ENCODE measurements at places on chromosomes 2 and 18.

- no peak for DNase-seq
These were observed 187.0 kb upstream of the CYRIA start for GRCh38 chr2:16852651-16853050.

GRCh38 chr2:169900686-169901085, 73.4 kb downstream of the UBR3 start:
- no peak for DNase-seq

- DNase-seq = no peak
These were observed 48.3 kb upstream of the MYL1 start for GRCh38 chr2:210363261-210363660.

DNA sequence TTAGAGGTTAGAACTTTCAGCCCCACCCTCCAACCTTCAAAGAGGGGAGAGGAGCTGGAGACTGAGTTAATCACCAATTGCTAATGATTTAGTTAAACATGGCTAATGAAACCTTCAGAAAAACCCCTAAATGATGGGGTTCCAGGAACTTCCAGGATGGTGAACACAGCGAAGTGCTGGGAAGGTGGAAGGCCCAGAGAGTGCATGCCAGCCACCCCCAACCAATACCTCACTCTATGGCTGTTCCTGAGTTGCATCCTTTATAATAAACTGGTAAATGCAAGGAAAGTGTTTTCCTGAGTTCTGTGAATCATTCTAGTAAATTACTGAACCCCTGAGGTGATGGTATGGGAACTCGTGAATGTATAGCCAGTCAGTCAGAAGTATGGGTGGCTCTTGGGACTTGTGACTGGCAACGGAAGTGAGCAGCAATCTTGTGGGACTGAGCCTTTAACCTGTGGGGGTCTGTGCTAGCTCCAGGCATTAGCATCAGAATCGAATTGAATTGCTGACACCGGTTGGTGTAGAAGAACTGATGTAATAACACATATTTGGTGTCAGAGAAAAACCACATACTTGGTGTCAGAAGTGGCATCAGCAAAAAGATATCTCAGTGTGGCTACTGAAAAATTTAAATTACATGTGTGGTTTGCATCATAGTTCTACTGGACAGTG, 37.4 kb downstream of the NPHP1 start:
- no peak for DNase-seq

DNA sequence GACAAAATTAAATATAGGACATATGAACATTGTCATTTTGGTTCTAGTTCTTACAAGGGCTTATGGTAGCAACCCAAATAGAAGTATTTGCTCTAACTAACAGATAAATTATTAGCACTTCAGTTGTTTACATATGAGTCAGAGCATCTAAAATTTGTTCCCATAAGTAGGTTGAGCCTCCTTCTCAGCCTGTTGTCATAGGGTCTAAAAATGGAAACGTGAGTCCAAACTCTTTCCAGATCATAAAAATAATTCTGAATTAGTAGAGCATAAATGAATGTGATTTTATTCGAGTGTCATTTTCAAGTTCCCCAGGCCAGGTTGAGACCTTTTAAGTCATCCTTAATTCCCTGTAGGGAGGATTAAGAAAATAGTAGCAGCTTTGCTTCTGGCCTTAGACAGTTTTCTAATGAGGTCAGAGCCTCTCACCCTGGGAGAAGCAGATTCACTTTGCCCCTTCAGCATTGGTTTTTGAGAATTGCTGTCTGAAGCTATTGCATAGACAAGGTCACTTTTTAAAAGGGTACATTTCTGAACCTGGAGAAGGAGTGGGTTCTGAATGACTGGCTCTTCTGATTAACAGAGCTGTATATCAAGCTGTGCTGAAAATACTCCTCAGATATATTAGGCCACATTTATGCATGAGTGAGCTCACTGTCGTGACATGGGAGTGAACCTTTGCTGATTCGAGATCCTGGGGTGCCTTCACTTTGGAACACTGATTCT, 164.3 kb downstream of the NEDD4L start:
- no peak for DNase-seq

DNA sequence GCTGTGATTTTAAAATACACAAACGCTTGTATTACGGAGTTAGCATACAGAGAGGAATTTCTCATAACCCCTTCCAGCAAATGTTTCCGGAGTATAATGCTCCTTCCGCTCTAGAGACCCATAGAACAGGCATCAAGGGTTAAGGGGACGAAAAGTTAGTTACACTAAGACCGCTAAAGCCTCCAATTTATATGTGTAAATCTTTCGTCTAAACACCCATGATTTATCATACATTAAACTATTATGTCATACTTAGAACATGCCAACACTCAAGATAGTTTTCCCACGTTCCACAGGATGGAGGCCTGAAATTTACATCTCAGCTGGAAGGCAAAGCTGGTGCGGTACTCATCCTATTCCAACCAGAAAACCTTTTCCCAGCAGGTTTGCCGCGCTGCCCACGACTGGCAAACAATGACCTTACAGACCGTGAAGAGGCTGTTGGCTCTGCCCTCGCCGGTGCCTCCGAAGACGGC, 650 bp downstream of the ORMDL1 start:
- DNase-seq = no peak

DNA sequence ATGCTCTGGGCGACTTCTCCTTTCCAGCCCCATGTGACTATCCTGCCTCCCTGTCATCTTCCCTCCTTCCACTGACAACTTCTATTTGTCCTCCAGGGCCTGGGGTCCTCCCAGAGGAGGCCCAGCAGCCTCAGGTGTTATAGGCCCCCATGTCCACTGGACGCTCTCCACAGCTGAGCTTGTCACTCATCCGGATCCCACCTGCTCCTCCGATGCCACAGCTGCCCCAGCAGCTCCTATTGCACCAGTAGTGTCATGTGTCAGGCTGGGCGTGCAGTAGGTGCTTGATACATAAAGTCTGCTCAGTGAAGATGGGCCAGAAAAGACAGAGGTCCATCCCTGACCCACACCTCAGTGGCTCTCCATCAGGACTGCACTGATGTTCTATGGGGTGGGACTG, 305.7 kb upstream of the MYT1L start:
- no peak for DNase-seq

DNA sequence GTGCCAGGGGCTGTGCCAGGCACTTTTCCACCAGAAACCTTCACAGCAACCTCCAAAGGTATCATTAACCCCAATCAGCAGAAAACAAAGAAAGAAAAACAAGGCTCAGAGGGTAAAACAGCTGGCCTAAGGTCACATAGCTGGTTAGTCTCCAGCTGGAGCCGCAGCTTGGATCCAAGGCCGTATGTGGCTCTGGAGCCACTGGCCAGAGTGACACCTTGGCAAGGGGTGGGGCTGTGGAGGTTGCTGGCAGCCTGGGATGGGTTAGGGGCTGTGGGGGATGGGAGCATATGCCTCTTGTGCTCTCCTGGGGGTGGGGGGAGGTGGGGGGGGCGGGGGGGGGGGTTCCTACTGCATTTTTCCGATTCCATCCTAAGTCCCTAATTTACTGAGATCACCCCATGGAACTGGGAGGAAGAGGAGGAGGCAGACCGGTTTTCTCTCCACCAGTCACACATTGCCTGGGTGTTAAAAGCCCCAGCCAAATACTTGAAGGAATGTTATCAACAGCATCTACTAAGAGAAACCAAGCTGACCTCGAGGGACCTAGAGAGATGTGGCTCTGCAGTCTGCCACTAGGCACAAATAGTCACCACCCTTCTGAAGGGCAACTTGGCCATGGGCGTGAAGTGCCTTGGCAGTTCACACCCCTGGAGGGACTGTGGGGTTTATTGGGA, 8.0 kb downstream of the HAAO start:
- DNase-seq = no peak

GRCh38 chr2:7841751-7842150, 840.1 kb upstream of the ID2 start:
- DNase-seq = no peak

- DNase-seq = no peak
These were observed 46.6 kb upstream of the AMMECR1L start for GRCh38 chr2:127932199-127932876.

DNA sequence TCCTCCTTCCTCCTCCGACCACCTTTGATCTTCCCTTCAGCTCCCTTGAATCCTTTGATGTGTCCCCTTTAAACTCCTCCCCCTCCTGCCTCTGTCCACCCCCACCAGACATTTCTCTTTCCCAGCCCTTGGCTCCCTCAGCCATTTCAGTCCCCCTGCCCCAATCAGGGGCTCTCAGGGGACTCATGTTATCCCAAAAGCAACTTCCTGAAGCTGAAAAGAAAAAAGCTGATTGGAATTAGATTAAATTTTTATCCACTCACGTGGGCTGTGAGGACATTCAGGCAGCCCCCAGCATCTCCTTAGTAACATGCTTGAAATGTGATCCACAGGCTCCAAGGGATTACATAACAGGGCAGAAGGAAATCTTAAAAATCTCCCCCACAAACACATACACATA, 81.3 kb downstream of the NEURL3 start:
- DNase-seq = no peak

DNA sequence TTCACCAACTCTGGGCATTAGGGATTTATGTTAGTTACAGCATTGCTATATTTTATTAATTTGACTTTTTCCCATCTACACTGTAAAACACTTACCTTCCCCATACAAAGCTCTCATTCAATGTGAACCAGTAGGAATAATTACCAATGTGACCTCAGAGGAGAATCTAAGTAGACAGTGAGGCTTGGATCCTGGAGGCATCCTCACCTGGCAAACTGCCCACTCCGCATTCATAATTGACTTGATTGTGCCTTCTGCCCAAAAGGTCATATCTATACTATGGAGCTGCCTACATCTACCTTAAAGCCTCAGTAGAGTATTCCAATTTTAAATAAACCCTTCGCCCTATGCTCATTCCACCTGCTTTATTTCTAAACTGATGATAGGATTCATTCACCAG, 45.4 kb upstream of the SCN1A start:
- DNase-seq = no peak

GRCh38 chr2:55049821-55050099, 491 bp downstream of the RTN4 start:
- no peak for DNase-seq

- peak; percentile 73 for DNase-seq
These were observed 39.6 kb downstream of the DOCK10 start for GRCh38 chr2:225002656-225003045.

DNA sequence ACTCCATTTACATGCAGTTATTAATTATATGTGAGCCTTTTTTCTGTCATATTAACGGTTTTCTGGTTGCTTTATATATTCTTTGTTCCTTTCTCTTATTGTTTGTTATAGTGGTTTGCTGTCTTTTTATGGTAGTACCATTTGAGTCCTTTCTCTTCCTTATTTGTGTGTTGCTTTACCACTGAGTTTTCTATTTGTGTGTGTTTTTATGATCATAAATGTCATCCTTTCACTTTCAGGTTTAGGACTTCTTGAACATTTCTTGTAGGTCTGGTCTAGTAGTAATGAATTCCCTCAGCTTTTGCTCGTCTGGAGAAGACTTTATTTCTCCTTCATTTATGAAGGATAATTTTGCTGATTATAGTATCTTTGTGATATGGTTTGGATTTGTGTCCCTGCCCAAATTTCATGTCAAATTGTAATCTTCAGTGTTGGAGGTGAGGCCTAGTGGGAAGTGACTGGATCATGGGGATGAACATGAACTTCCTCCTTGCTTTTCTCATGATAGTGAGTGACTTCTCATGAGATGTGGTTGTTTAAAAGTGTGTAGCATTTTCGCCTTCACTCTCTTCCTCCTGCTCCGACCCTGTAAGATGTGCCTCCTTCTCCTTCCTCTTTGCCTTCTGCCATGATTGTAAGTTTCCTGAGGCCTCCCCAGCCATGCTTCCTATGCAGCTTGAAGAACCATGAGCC, 11.5 kb downstream of the GCC2 start:
- no peak for DNase-seq

DNA sequence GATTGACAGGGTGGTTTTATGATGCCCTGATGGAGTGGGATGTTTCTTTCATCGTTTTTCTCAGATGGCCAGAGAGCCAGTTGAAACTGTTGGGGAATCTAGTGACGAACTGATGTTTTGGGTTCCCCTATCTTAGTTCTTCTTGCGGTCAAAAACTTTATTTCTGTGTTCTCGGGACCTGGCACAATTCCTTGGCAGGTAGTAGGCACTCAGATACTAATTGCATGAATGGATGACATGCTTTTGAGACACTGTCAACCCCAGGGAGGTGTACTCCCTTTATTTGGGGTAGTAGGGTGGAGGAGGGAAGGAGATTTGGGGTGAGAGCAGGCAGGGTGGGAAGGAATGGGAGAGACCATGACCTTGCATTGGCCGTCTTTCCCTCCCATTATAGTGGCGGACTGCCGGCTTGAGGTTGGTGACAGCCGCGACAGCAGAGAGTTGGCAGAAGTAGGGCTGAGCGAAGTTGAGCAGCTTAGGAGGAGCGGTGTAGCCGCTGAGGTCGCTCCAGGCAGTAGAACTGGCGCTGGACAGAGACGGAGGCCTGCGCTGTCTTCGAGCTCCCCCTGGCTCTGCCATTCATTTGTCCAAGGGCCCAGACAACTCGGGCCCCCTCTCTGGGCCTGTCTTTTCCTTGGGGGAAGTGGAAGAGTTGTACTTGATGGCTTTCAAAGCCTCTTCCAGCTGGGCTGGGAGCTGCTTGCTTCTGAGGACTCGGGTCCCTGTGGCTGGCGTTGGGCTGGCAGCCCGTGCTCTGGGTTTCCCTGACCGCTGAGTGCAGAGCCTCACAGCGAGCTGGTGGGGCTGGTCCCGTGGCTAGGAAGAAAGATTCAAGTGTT, 2.6 kb downstream of the TET3 start:
- no peak for DNase-seq

DNA sequence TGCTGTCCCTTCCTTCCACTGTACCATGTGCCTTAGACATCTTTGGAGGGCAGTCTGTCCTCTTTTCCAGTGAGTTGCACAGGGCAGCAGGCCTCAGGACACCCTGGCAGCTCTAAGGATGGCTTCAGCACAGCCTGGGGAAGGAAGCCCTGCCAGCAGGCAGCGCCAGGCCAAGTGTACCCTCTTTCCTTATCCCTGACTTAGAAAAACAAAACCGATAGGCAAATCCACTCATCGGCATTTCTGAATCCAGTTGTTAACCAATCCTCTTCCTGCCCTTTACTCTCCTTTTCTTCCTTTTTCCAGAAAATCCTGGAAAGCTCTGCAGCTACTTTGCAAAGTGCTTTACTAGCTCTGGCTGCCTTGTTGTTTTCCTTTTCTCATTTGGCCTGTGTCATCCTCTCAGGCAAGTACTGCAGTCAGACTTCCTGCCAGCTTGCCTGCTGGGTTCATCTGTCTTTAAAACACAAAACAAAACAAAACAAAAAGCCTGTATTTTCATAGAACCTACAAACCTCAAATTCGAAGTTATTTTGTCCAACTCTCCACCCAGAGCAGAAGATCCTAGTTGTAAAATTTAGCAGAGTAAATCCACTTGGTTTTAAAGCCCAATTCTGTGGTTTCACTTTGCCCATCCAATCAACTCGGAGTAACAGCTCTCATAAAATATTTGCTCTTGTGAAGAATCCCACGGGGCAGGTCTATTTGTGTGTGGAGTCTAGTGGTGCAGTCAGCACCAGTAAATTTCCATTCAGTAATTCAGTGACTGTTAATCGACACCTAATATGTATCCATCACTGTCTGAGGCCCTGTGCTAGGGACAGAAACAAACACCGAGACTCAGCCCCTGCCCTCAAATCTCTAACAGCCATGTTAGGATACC, 45.2 kb downstream of the PCBP1 start:
- peak; percentile 41 for DNase-seq

GRCh38 chr2:113755835-113756354, 547 bp downstream of the SLC35F5 start:
- DNase-seq = no peak
